Cardiac septum (tissue), 1 donor: ENCODE measurements at places on chromosomes 3 and 15. TPM values are rescaled to one million over a fixed set of nuclear protein-coding genes. Genes with fewer than 3 reads are reported as not detected.

DNA sequence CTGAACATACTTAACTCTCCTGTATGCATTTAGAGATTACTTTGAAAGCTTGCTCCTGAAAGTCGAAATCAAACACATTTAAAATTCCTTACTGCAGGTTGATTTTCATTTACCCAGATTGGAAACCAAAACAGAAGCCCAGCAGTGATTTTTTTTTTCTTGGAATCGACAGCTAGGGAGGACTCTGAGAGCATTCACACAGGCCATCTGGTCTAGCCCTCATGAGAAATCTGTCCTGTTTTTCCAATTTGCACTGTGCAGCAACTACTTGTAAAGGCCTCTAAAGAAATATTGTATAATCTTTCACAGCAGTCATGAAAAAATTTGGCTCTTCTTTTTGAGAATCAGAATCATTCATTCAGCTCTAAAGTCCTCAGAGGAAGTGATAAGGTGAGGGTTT is 179.2 kb downstream of the KCNAB1 start:
- DNase-seq: no peak

Gene FSIP1
- total RNA-seq: 2.0 TPM

DNA sequence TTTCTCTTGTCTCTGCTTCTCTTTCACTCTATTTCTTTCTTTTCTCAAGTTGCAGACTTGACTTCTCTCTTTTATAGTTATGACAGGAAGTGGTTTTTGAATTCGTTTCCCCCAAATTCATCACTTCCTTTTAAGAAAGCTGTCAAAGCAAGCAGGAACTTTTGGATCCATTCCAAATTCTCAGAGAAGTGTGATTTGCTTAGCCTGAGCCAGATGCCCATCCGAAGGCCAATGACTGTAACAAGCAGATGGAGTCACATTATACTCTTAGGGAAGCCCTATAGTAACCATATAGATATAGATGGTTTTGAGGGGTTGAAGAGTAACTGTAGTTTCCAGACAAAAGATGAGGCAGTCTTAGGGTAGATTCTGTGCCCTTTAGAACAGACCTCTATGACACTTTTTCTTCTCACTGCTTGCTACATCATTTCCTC is 592.0 kb upstream of the KCNMB2 start:
- no peak for DNase-seq

- DNase-seq: no peak
These were observed 14.9 kb downstream of the SPINT1 start for GRCh38 chr15:40858706-40859105.

DNA sequence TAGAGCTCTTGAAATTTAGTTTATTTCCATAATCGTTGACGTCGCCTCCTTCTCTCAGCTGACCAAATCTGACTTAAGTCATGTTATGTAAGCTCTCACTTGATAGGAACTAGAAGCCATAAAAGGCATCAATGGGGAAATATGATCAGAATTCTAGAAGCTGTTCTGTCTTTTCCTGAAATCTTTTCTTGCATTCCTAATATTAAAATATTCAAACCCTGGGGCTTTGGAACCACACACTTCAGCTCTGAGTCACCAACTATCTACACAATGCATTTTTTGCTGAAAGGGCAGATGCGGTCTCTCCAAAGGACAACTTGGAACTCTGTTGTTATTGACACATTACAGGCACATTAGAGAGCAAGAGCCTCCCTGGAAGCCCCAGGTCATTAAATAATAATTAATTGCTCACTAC is 91.3 kb downstream of the LARS2 start:
- no peak for DNase-seq

- no peak for DNase-seq
These were observed 32.5 kb downstream of the GBE1 start for GRCh38 chr3:81728766-81729544.

GRCh38 chr3:1197051-1197450 is 104.2 kb downstream of the CNTN6 start:
- DNase-seq: no peak

- no peak for DNase-seq
These were observed 40.8 kb upstream of the IQCF6 start for GRCh38 chr3:51819709-51820406.

DNA sequence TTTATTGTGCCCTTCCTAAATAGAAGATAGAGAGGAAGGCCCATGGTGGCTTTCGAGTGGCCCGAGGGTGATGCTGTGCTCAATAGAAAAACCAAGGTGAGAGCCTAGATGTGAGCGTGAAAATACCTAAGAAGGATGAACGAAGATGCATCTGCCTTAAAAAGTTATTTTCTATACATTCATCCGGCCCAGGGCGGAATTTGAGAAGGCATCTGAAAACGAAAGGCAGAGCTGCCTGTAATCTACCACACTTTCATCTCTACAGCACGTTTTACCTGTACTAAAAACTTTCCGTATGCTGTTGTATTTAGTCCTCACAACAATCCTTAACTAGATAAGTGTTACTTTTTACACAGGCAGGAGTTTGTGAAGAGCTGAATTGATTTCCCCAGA is 1.4 kb downstream of the DUT start:
- DNase-seq: no peak

DNA sequence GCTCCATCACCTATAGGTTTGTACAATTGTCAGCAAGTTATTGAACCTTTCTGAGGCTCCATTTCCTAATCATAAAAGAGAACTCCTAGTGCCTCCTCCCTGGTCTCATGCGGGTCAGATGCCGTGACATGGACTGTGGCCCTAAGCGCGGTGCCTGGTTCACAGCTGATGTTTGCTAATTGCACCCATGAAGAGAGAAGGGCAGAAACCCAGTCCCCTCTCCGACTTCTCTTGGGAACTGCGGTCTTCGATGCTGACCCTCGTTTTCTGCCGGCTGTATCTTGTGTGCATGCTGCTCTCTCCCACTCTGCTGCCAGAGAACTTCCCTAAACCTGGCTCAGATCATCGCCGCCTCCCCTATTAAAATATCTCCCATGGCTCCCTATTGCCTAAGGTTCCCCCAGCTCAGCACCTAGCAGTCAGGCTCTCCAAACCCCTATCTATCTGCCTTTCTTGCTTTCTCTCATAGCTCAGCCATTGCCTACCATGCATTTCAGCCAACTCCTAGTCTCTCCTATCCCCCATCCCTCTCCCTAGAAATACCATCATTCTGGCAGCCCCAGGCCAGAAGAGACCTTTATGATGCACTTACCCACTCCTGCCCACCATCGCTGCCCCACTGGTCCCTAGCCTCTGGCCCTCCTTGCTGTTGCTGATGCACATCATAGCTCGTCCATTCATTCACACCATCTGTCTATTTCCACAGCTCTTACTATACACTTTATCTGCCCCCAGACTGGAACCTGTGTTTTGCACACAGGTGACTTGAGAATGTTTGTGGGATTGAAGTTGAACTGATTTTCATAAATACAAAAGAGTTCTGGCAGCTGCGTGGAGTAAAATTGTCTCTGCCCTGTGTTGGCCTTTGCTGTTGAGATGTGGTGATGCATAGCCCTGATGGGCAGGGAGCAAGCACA is 6.6 kb downstream of the ISG20 start:
- DNase-seq: peak; percentile 19

- DNase-seq: no peak
These were observed 112.8 kb upstream of the ICE2 start for GRCh38 chr15:60591496-60592370.

- DNase-seq: no peak
These were observed 36.4 kb downstream of the ZNF710 start for GRCh38 chr15:90037511-90037860.

Gene ZNF620
- 1.5 TPM for total RNA-seq

DNA sequence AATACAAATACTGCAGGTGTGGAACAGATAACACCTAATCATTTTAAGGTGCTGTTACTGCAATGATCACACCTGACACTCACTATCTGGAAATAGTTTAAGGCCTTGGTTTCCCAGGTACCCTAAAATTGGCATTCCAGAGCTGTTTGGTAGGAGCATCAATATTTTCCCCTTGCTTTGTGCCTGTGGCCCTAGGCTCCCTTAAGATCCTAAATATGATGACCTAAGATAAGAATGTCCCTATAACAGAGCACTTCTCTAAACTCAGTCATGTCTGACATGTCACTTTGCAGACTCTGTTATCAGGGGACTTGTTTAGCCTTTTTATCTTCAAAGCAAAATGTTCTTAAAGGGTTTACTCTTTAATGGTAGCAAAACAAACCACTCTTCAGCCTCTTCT is 115.9 kb upstream of the STRIT1 start:
- DNase-seq: no peak

Gene LRRC34
- 2.3 TPM for total RNA-seq

DNA sequence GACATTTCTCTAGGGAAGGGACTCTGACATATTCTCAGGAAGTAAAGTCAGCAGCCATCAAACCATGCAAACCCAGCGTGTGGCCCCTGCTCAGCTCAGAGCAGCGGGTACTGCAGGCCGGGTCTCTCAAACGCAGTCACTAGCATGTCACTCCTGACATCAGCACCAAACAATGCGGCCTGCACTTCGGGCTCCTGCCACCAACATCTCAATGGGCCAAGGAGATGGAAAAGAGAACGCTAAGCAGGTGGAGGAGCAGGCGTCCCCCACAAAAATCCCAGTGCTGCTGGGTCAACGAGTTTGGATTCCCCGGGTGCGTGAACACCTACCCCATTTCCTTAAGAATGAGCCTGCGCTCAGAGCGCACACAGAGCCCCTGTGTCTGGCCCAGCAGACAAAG is 9.9 kb upstream of the SPTBN5 start:
- DNase-seq: no peak

DNA sequence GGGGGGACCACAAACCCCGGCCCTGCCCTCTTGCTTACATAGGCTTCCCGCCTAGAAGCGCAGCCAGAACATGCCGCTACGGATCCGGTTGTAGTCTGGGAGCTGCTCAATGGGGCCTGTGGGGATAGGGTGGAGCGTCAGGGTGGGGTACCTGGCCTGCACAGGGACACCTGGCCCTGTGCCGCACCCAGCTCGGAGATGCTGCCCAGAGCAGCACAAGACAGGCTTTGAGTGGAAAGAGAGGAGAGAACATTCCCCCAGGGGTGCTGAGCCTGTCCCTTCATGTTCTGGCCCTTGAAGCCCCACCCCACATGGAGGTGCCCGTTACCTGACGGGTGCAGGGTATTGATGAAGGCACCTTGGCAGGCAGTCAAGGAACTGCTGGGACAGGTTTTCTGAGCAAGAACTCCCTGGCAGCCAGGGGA is 4.0 kb upstream of the COL7A1 start:
- DNase-seq: no peak

DNA sequence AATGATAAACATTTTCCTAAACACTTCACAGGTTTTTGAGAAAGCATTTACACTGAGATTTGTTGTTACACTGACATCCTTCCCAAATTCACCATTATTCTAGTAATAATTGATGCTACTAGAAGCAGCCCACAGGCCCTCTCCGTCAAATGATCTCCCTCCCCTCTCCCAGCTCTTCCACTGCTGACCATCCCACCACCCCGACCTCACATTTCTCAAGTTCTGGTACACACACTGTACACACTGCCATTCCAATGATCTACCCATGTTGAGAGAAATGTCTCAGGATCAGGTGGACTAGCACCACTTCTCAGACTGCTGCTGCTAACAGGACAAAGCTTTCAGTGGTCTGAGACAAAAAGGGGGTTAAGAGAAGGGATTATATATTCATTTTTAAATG is 3.5 kb downstream of the TBC1D5 start:
- DNase-seq: no peak

DNA sequence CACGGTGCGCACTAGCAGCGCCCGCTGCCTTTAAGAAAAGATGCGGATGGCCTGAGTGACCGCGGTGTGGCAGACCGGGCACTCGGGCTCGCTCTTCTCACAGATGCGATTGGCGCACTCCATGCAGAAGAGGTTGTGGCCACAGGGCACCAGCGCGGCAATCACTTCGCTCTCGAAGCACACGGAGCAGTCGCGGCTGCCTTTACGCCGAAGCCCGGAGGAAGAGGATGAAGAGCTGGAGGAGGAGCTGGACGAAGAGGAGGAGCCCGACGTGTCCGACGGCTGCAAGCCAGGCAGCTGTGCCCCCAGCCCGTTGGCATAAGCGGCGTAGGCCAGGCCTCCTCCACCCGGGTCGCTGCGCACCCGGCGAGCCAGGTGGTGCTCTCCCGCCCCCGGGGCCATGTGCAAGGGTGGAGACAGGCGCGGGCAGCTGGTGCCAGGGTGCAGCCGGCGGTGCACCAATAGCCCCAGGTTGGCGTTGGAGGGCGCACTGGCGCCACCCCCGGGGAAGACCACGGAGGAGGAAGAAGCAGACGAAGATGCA is 2.6 kb downstream of the MEX3B start:
- DNase-seq: no peak

DNA sequence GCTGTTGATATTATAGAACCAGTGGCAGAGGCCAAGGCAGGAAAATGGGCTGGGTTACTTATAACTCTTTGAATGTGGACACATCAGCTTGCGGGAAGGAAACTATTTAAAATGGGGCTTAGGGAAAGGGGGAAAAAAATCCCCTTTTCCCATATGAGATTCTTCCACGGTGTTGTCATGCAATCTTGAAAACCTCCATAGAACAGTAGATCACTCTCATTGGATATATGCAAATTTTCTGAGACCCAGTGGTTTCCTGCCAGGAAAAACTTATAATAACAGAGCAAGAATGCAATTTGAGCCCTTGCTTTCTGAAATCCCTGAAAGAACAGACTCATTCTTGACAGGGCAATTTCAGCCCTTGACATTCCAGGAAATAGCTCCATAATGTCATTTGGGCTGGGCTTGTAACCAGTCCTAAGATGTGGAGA is 31.1 kb downstream of the TMEM212 start:
- no peak for DNase-seq

Gene CCPG1
- 83.3 TPM for total RNA-seq

Gene FMN1
- total RNA-seq: 2.2 TPM

Gene PHC3
- 57.0 TPM for total RNA-seq

GRCh38 chr3:64203969-64204908 is 21.0 kb downstream of the PRICKLE2 start:
- DNase-seq: no peak

- DNase-seq: no peak
These were observed 43.6 kb upstream of the RPL32 start for GRCh38 chr3:12884790-12885582.

GRCh38 chr3:22714749-22715148 is 488.4 kb upstream of the UBE2E2 start:
- no peak for DNase-seq

- no peak for DNase-seq
These were observed 71.9 kb downstream of the SYNM start for GRCh38 chr15:99176757-99177156.

GRCh38 chr3:129305592-129306091 is 27.0 kb downstream of the HMCES start:
- DNase-seq: peak; percentile 91

Gene CFAP91
- 0.57 TPM for total RNA-seq

- DNase-seq: no peak
These were observed 68.8 kb downstream of the FOXB1 start for GRCh38 chr15:60072826-60073465.

DNA sequence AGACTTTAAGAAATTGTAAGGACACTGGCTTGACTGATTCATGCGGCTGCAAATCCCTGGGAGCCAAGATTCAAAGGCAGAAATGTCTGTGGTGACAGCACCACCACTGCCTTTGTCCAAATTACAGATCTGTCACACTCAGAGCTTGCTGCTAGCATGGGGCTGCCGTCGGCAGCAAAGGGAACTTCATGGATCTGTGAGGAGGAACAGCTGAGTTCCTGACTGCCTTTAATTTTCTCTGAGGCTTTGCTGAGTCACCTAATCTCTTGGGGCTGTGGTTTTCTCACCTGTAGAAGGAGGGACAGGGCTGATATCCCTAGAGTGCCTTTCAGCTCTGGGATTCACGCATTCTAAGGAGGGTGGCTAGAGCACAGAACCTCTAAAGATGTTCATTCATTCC is 4.1 kb upstream of the PAK6 start:
- DNase-seq: no peak
